Substantia nigra (tissue), 51 donors: ENCODE measurements at places on chromosomes 4 and X.

- DNase-seq, result no peak
These were observed 136.3 kb downstream of the COL25A1 start for GRCh38 chr4:109166126-109166525.

DNA sequence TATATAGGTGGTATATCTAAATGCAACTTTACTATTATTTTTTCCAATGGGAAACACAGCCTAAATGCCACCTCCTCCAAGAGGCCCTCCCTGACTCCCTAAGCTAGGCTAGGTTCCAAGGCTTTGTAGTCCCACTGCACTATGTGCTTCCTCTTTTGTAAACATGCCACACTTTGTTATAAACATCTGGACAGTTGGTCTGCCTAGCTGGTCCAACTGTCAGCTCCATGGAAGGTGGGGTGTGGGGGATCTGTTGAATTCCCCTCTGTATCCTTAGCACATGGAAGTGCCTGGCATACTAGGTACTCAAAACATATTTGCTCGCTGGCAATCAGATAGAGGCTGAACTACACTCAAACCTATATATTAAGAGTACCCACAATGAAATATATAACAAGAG lies 63.4 kb downstream of the SLC9A7 start:
- no peak for DNase-seq

DNA sequence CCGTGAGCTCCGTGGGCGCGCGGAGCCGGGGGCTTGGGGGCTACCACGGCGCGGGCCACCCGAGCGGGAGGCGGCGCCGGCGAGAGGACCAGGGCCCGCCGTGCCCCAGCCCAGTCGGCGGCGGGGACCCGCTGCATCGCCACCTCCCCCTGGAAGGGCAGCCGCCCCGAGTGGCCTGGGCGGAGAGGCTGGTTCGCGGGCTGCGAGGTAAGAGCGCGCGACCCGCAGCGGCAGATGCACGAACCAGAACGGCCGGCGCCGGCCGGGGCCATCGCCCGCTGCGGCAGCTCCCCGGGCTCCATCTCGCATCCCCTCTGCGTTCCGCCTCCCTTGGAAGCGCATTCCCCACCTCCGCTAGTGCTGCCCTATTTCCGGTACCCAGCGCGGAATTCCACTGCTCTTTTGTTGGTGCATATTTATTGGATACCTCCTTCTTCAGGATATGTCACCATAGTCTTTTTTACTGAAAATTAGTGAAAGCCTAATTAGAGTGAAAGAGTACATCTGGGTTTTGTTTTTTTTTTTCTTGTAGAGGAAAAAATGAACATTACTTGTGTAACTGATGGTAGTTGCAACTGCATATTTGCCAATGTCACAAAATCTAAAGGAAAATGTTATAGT lies 797 bp downstream of the PKD2 start:
- no peak for DNase-seq

DNA sequence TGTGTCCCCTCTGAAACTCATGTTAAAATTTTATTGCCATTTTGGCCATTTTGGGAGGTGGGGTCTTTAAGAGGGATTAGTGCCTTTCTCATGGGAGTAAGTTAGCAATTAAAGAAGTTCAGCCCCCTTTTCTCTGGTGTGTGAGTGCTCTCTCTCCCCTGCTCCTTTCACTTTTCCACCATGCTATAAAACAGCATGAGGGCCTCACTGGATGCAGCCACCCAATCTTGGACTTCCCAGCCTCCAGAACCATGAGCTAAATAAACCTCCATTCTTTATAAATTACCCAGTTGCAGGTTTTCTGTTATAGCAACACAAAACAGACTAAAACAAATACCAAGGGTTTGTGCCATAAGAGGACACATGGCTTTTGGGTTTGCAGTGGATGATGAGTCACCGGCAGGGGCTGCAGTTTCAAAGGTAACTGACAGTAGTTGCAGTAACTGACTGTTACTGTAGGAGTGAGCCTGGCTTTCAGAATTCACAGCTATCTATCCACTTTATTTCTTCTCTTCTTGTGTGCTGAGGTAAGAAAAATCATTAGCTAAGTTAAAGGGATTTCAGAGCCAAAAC lies 121.5 kb downstream of the PPEF1 start:
- no peak for DNase-seq

DNA sequence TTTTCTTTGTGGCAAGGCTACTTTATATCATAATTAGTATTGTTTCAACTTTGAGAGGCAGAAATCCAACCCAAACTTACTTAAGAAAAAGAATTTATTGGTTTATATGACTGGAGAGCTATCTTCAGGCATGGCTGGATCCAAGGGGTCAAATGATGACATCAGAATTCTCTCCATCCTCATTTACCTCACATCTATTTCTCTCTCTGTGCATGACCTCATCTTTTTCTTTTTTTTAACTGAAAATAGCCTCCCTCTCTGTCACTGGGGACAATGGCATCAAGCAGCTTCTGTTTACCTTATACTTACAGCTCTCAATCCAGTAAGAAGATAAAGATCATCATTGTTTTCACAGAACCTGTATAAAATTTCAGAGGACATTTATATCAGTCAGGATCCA lies 12.0 kb upstream of the EXOC1L start:
- DNase-seq, result no peak

GRCh38 chr4:158008551-158009218 lies 164.1 kb downstream of the GASK1B start:
- no peak for DNase-seq

GRCh38 chrX:116204932-116205331 lies 34.4 kb downstream of the AGTR2 start:
- DNase-seq, result no peak

DNA sequence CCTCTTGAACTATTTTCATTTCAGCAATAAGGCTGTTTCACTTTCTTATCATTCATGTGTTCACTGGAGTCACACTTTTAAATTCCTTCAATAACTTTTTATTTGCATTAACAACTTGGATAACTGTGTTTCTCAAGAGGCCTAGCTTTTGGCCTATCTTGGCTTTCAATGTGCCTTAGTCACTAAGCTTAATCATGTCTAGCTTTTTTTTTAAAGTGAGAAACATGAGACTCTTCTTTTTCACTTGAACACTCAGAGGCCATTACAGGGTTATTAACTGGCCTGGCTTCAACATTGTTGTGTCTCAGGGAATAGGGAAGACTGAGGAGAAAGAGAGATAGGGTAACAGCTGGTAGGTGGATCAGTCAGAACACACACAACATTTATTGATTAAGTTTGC lies 64.0 kb upstream of the VCX2 start:
- no peak for DNase-seq

DNA sequence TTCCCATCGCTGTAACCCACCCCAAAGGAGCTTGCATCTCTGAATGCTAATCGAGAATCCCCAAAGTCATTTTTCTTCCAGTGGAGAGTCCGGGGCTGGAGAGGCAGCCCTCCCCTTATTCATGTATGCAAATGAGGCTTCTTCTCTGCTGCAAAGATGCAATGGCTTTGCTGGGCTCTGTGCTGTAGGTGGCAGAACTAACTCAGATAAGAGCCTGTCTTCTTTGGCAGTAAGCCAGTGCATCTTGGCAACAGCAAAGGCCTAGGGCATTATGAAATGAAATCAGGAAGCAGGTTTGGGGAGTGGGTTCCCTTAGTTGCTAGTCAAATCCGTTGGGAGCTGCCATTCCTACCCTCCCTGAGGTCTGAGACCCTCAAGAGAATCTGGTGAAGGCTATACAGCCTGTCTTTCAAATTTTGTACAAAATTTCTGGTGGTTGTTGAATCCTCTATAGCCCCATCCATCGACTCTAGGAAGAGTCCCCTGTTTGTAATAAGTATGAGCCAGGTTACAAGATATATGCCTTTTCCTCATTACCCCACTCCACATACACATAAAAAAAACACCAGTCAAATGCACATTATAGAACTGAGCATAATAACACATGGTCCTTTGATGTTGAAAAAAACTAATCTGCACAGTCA lies 290.6 kb upstream of the TAPT1 start:
- peak; percentile 79 for DNase-seq

GRCh38 chr4:74449571-74450297 lies 4.8 kb downstream of the AREG start:
- DNase-seq, result no peak

DNA sequence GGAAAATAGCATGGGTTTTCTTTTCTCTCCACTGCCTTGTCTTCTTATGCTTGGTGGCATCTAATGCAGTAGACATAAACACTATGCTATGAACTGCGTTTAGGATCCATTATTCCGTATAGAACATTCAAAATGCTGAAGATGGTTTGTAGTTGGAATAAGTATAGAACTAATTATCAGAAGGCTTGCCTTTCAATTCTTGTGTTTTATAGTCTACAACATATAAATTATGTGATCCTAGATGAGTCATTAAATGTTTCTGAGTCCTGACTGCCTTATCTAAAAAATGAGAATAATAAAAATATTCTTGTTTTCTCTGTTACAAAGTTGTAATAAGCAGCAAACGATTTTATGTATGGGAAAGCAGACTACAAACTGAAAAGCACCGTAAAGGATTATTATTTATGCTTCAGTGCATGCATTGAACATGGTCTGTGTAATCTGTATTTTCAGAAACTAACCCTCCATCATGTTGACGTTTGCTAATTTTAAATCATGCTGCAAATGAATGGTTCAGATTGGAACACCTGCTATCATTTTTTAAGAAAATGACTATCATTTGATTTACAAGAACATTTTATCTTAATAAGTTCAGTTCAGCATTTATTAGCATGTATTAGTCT lies 335.9 kb upstream of the AADAT start:
- no peak for DNase-seq
